HS-27A (cell line): ENCODE measurements at places on chromosomes 11 and 22.

DNA sequence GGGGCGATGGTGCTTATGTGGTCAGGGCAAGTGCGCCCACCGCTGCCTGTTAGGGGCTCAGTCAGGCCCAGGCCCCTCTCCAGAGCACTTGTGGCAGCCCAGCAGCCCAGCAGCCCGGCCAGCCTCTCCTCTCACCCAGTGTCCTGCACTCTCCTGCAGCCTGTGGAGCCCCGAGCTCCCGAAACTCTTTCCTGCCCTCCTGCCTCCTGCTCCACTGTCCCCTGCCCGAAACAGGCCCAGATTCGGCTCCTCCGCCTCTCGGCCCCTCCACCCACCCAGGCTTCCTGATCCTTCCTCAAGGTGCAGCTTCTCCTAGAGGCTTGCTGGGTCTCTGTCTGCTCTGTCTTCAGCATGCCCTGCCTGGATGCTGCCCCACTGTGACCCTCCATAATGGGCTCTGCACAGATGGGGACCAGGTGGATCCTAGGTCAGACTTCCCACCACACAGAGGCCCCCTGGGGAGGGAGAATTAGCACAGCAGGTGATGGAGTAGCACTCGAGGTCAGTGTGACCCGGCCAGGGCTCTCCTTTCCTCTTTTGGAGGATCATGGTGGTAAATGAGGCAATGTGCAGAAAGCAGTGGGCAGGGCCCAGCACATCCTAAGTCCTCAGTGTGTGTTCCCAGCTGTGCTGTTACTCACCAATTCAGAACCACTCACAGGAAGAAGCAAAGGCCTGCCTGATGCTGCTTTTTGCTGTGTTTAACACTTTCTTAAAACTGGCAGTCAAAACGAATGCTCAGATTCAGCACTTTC lies 18.6 kb upstream of the NAP1L4 start:
- DNase-seq: no peak

GRCh38 chr11:10625982-10626311 lies 57.5 kb upstream of the LYVE1 start:
- DNase-seq: no peak

- peak; percentile 99 for DNase-seq
Observed at GRCh38 chr11:32088117-32088941, 2.5 kb upstream of the RCN1 start.

- no peak for DNase-seq
Observed at GRCh38 chr11:88390254-88390653, 52.7 kb upstream of the CTSC start.

GRCh38 chr11:60699284-60699691 lies at the start of gene MS4A8:
MS4A8 (plus strand) TSS chr11:60699612; CDS start chr11:60700861, 1,249 bp downstream.
- no peak for DNase-seq

DNA sequence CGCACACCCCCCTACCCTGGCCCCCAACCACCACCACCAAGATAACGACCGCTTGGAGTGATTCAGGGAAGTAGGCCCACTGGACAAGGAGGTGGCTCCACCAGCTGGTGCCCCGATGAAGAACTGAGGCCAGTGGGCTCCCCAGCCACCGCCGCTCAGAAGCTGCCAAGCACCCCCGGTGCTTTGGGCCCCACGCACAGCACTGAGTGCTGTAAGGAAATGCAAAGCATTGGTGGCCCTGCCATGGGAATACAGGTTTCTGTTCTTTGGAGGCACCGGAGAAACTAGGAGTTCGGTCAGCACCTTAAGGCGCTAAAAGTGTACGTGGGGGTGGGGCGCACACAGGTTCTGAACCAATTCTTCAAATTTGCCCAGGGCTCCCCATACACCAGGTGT lies 664 bp upstream of the PRSS23 start:
- DNase-seq: no peak

DNA sequence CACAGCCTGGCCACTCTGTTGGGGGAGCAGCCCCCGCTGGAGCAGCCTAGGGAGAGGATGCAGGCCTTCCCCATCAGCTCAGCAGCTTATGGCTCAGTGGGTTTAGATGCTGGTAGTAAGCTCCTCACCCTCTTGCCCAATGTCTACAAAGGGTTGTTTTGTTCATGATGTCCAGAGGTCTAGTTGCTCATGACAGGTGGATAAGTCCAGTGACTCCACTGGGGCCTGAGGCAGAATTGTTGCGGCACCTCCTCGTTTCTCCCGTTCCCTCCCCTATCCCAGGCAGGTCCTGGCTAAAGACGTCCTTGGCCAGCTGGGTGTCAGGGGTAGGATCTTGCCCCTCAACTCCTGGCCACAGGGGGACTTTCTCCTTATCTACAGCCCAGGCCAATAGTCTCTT lies 233.5 kb upstream of the B3GAT1 start:
- DNase-seq: no peak

GRCh38 chr11:67253872-67254624 lies 12.2 kb upstream of the GRK2 start:
- no peak for DNase-seq

DNA sequence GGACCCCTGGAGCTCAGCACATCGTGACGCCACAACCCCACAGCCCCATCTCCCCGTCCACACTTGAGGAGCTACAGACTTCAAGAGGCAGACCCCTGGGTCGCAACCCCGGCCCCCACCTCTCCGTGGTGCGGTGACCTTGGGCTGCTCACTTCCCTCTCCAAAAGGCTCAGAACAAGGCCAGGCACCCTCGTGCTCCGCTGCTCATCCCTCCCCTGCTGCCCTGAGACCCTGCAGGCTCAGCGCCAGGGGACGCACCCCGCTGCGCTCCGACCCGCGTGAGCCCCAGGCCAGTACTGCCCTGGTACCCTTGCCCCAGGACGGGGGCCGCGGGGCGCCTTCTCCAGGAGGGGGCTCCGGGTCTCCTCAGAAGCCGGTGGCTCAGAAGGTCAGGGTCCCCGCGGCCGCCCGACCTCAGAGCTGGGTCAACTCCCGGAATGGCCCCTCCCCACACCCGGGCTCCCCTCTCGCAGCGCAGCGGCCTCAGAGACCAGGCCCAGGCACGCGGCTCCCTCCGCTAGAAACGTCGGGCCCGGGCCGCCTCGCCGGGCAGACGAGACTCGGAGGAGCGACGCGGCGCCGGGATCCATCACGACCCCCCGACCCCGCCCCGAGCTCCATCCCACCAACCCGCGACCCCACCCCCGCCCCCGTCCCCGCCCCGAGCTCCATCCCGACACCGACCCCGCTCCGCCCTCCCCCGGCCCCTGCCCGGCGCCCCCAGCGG lies 563 bp downstream of the GATD1 start:
- DNase-seq: no peak

DNA sequence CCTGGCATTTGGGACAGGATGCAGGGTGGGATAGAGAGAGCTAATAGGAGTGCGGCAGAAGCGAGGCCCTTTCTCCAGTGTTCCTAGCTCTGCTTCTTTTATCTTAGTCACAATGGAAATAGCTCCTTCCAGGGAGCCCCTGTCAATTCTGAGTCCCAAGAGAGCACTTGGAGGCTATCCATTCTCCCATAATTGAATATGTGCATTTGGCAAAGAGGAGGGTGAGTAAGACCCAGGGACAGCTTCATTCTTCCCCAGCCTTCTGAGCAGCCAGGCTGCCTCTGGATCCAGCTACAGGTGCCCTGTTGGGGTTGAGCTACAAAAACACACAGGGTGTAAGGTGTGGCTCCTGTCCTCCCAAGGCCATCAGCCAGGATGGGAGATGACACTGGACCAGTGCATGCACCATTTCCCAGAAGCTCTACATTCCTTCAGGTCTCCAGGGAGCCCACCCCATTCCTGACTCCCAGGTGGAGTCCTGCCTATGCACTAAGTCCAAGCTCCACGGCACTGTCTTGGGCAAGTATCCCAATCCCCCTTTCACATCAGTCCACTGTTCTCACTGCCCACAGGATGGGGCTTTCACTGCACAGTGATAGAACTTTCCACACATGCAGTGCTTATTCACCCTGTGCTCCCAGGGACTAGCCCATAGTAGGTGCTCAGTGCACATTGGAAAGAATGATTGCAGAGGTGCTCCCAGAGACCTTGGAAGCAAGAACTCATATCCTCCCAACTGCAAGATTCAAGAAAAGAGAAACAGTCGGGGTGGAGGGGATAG lies 6.2 kb downstream of the MS4A10 start:
- no peak for DNase-seq

DNA sequence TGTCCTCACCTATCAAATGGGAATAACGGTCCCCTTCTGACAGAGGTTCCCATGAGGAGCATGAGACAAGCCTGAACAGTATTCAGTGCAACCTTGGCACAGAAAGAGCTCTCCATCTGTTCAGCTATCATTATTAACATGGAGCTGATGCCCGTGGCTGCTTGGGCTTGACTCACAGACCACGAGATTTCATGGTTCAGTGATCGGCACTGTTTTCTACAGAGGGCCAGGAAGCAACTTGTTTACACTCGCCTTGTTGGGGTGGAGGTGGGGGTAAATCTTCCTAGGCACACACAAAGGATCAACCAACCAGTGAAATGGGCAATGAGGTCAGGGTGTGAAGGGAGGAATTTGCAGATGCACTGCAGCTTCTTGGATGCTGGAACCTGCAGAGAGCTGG lies 88.2 kb downstream of the CWC15 start:
- no peak for DNase-seq

GRCh38 chr11:45366619-45367190 lies 80.6 kb upstream of the SYT13 start:
- DNase-seq: no peak

GRCh38 chr11:106917973-106918372 lies 100.3 kb downstream of the GUCY1A2 start:
- no peak for DNase-seq

DNA sequence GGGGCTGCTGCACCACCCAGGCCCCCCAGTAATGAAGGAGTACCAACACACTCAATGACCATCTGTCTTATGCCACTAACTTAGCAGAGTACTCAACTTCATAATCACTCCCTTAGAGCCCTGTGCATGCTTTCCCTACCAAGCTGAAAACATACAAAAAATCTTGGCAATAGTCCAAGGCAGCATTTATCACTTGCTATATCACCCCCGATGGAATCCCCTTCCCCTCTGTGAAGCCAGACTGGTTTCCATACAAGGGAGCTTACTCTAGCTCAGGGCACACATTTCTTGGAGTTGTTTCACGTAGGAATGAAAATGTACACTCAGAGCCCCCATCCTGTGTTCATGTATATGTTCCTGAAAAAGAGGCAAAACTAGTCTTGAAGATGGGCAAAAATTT lies 301.3 kb upstream of the TENM4 start:
- DNase-seq: no peak

- DNase-seq: no peak
Observed at GRCh38 chr11:27361649-27362431, 1.2 kb downstream of the CCDC34 start.

- no peak for DNase-seq
Observed at GRCh38 chr11:88521799-88522201, 184.3 kb upstream of the CTSC start.

DNA sequence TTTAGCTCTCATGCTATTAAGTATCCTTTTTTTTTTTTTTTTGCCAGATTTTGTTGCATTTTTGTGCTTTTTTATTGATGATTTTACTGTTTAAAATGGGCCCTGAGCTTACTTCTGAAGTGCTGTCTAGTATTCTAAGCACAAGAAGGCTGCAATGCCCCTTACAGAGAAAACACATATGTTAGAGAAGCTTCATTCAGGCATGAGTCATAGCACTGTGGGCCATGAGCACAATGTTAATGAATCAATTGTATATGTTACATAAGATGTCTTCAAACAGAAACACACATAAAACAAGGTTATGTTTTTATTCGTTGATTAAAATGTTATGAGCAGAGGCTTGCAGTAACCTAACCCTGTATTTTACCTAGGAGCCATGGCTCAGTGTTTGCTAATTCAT lies 117.8 kb upstream of the C11orf87 start:
- no peak for DNase-seq

GRCh38 chr11:58179648-58180047 lies 9.2 kb upstream of the OR9Q2 start:
- DNase-seq: no peak

DNA sequence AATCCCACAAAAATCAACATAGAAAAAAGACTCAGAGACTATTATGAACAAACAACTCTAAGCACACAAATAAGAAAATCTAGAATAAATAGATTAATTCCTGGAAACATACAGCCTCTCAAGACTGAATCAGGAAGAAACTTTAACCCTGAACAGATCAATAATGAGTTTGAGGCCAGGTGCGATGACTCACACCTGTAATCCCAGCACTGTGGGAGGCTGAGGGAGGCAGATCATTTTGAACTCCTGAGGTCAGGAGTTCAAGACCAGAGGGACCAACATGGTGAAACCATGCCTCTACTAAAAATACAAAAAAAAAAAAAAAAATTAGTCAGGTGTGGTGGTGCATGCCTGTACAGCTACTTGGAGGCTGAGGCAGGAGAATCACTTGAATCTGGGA lies 499.5 kb upstream of the LUZP2 start:
- DNase-seq: no peak
